Activated T-cell treated with anti-CD3 and anti-CD28 coated beads for 4 hours (primary cell): ENCODE measurements at places on chromosomes 12 and 14.

DNA sequence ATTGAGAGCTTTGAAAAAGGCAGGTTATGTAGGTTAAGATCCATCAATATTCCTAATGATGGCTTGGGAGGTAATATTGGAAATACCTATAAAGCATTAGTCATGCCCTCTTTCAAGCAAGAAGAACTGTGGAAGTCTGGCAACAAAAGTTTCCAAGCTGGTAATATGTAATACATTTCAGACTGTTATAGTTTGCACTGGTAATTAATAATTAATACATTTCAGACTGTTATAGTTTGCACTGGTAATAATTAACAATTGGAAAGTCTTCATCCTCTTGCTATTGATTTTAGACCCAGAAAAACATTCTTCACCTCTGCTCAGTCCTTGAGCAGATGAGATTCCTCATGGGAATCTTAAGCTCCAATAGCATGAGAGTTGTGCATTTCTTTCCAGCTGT lies 29.0 kb upstream of the WDR89 start:
- no peak for DNase-seq

DNA sequence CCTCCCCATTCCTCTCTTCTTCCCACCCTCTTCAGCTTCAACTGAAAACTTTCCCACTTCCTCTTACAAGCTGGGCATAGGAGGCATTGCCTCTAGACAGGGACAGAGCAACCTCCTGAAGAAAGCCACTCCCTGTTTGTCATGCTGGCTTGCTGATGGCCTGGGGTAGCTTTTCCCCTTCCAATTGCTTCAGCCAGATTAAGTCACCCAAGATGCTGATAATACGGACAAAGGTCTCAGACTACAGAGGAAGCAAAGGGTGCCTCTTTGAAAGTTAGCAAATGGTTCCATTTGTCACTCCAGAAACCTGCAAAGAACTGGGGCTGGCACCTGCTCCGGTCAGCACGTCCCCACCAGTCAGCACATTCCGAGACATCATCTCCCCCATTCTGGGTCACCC lies 6.0 kb downstream of the KRT2 start:
- DNase-seq, result no peak

DNA sequence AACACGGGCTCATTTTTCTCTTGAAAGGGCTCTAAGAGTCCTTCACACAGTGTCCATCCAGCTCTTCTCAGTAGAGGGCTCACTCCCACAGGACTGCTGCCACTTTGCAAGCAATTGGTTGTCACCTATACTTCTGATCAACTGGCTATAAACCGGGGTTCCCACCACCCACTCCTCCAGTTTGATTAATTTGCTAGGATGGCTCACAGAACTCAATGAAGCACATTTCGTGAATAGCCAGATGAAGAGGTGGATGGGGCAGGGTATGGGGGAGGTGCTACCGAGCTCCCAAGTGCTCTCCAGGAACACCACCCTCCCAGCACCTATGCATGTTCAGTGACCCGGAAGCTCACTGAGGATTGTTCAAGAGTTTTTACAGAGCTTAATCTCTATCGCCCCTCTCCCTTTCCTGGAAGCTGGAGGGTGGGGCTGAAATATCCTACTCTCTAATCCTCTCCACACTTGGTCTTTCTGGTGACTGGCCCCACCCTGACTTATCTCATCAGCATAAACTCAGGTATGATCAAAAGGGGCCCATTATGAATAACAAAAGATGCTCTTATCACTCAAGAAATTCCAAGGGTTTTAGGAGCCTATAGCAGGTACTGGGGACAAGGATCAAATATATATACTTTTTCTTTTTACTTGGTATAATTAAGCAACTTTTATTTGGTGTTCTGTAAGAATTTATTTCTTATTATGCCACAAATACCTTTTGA lies 13.9 kb upstream of the EGLN3 start:
- DNase-seq, result no peak

GRCh38 chr14:103093856-103094405 lies 594 bp upstream of the EXOC3L4 start:
- DNase-seq, result no peak

GRCh38 chr14:55458800-55459515 lies 18.5 kb upstream of the TBPL2 start:
- no peak for DNase-seq
